ENCODE measurements at places on chromosomes 4 and X.
A peak's percentile ranks its signal among the peaks of the same experiment; 100 is the strongest.

- DNase-seq, result no peak
Observed at GRCh38 chrX:133922390-133922771, 63.0 kb downstream of the GPC3 start.

GRCh38 chr4:70838666-70839588 lies 763 bp downstream of the GRSF1 start:
- DNase-seq, result peak; percentile 86

DNA sequence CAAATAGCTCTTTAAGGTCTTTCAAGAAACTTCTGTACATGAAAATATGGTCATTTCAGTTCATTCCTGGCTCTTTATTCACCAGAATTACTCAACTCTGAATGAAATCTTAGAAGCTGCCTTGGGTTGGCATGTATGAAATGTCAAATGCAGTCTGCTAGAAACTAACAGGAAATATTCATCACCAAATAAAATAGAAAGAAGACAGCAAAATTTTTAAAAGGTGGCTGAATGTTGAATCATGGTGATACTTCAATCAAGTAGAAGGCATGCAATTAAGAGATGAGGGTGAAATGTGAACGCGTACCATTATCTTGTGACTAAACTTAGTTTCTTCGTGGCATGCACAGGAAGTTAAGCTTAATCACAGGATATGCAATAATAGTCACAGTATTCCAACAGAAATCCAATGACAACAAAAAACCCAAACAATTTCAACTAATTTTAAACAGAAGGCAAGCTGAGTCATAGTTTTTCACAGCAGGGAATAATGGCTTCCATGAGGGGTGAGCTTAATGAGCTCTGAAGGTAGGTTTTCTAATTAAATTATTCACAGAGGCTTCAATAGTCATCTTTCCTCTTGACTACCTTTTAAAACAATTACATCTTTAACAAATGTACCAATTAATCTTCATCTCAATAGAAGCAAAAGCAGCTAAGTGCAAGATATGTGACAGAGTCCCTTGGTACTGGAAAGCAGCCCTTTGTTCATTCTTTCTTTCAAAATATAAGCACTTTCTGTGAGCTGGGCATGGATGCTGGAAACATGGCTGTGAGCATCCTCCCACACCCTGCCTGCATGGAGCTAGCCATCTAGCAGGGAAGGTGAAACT lies 44.5 kb downstream of the SCFD2 start:
- peak; percentile 25 for DNase-seq

DNA sequence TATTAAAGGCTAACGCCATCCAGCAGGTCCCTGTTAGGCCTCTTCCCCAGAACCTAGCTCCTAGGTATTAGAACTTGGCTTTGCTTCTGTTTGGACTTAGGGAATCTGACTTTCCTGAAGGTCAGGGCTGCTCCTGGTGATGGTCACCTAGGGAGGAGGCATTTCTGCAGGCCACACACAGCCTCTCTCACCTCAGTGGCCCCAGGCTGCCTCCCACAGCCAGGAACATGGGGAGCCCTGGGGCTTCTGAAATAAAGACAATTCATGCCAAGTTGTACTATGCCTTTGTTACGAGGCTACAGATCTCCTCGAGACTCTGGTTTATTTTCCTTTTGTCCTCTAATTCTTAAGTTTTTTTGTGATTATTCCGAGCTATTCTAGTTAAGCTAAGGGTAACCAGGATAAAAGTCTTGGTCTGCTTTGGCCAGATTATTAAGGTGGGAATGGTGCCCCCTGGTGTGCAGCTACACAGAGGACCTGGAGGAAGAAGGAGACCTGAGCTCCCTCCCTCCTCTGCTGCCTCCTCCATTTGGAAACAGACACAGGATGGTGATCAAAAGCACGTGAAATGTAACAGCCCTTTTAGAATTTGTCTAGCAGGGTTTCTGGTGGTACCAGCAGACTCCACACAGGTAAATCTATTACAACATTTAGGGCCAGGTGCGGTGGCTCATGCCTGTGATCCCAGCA lies 131.0 kb downstream of the DCLK2 start:
- no peak for DNase-seq

GRCh38 chrX:37509349-37509748 lies 62.1 kb upstream of the LANCL3 start:
- peak; percentile 5 for DNase-seq

- no peak for DNase-seq
Observed at GRCh38 chr4:15749001-15749400, 29.1 kb upstream of the CD38 start.

- DNase-seq, result no peak
Observed at GRCh38 chrX:68072041-68072440, 361.3 kb downstream of the OPHN1 start.

GRCh38 chrX:39063702-39064101 lies 262.4 kb downstream of the MID1IP1 start:
- DNase-seq, result no peak

DNA sequence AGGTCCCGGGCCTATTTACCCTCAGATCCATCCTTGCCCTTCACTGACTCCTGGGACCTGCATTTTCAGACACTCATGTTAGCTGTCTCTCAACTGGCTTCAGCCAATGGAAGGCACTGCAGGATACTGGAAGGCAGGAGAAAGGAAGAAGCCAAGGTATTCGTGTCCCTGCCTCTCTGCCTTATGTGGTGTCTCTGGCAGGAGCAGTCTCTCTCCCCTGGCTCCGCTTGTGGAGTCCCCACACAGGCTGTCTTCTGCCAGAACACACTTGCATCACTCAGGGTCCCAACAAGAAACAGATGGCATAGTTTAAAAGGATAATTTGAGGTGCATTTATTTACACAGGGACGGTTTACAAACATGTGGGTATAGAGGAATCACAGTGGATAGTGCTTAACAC lies 21.6 kb upstream of the MAPK10 start:
- DNase-seq, result no peak

GRCh38 chr4:128810871-128811570 lies 1.5 kb downstream of the JADE1 start:
- DNase-seq, result peak; percentile 91

DNA sequence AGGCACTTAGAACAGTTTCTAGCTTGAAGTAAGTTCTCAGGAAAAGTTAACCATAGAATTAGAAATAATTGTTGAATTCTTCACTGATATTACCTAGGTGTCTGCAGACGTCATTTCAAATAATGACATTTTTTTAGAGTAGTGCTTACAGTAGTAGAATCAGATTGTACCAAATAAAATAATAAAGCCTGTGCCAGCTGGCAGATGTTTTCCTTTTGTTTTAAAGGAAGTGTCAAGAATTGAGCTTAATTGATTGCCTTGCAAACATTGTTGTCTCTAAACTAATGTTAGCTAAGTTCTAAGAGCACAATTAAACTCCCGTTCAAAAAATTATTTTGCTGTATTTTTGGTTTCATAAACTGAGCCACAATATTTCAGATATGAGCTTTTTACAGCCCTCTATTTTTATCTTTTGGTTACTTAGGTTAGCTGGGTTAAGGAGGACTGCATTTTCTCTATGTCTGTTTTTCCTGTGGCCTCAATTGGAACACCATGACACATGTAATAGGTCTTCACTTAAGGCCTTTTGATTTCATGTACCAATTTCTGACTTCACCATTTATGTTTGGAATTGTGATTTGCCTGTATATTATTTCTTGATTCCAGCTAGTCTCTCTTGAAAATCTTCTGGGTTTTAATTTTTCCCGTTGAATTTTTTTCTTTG lies 64.2 kb downstream of the DCUN1D4 start:
- DNase-seq, result no peak

GRCh38 chrX:131840799-131841495 lies 182.2 kb upstream of the STK26 start:
- DNase-seq, result no peak

GRCh38 chr4:142663828-142664227 lies 182.3 kb downstream of the INPP4B start:
- no peak for DNase-seq

DNA sequence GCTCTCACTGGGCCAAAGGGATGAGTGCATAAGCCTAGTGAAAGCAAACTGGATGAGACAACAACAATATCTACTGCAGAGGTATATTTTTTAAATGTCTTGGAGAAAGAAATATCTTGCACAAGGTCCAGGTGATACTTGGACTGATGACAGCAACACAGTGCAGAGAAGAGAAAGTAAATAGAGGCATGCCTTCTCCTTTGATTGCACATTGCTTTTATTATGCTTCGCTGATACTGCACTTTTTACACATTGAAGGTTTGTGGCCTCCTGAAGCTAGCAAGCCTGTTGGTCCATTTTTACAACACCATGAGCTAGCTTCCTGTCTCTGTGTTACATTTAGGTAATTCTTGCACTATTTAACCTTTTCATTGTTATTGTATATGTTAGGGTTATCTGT lies 189.0 kb upstream of the NDST3 start:
- peak; percentile 8 for DNase-seq

GRCh38 chrX:10350981-10351380 lies 194.2 kb downstream of the CLCN4 start:
- no peak for DNase-seq

GRCh38 chrX:10524578-10524977 lies 95.8 kb downstream of the MID1 start:
- DNase-seq, result no peak

DNA sequence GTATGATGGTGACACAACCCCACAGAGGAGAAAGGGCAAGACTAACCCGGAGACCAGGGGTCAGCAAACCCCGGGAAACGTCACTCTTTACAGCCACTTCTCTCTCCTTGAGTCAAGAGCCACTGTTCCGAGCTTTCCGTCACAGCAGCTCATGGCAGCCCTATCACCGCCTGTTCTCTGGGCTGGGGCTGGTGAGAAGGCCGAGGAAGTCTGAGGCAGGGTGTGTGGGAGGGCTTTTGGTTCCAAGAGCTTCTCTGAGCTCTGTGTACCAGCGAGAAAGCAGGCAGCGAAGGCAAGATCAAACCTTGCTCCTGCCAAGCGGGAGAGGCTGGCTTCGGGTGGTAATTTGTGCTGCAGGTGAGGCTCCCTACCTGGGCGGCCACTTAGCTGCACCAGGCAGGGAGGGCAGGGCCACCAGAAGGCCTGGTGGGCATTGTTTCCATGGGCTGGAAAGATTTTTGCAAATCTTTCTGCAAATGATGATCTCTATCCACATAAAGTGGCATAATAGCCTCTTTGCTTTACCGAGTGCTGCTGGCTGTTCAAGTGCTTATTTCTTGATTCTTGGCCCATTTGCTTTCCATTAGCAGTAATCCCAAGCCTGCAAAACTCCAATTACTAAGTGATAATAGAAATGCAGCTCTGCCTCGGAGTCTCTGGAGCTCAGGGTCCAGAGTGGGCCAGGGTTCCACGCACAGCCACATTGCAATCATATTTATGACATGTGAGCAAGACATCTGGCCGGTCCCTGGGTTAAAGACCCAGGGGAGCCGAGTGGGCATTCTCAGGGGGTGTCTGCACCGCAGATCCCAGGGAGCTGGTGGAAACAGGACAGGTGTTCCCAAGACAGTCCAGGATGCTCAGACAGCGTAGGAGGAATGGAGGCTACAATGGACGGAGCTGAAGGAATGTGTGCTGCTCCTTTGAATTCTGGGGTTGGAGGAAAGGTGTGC lies 41.5 kb downstream of the DCTD start:
- no peak for DNase-seq

GRCh38 chr4:21209860-21210259 lies 509.6 kb downstream of the PACRGL start:
- no peak for DNase-seq

GRCh38 chr4:40622913-40623312 lies 6.8 kb downstream of the RBM47 start:
- no peak for DNase-seq

- no peak for DNase-seq
Observed at GRCh38 chrX:68666580-68666979, 19.1 kb downstream of the STARD8 start.

- DNase-seq, result no peak
Observed at GRCh38 chr4:109298279-109299010, 4.0 kb downstream of the COL25A1 start.

DNA sequence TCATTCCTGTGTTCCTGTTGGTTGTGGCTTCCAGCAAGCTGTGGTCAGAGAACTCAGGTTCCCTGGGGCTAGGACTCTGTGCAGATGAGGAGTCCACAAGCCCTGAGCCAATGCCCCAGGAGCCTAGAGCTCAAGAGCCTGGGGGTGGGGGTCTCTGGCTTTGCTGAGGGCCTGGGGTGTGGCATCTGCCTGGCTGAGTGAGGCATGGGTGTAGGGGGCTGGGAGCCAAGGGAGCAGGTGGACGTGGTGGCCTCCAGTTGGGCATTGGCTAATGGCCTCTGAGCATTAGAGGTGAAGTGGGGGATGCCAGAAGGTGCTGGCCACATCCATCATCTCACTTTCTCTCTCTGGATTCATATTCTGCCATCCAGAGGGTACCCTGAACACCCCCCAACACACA lies 5.3 kb upstream of the MAMLD1 start:
- DNase-seq, result no peak

- DNase-seq, result no peak
Observed at GRCh38 chr4:156201050-156201449, 247.4 kb upstream of the CTSO start.

DNA sequence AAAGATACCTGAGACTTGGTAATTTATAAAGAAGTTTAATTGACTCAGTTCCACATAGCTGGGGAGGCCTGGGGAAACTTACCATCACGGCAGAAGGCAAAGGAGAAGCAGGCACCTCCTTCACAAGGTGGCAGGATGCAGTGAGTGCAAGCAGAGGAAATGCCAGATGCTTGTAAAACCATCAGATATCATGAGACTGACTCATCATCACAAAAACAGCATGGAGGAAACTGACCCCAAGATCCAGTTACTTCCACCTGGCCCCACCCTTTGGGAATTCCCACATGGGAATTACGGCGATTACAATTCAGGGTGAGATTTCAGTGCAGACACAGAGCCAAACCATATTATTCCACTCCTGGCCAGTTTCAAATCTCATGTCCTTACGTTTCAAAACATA lies 514.7 kb upstream of the SPANXN1 start:
- DNase-seq, result no peak
